ENCODE measurements at places on chromosomes 6 and 20.

DNA sequence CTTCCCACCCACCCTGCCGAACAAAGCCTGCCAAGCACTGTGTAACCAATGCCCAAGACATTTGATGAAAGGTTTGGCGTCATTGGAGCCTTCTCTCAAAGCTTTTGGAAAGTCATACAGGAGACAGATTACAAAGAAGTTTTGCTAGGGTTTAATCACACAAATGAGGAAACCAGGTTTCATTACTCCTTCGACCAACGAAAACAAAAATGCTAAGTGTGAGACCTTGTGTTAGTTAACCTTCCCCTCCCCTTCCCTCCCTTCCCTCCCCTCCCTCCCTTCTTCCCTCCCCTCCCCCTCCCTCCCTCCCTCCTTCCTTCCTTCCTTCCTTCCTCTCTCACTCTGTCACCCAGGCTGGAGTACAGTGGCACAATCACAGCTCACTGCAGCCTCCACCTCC is 96.1 kb upstream of the CD83 start:
- no peak for DNase-seq

DNA sequence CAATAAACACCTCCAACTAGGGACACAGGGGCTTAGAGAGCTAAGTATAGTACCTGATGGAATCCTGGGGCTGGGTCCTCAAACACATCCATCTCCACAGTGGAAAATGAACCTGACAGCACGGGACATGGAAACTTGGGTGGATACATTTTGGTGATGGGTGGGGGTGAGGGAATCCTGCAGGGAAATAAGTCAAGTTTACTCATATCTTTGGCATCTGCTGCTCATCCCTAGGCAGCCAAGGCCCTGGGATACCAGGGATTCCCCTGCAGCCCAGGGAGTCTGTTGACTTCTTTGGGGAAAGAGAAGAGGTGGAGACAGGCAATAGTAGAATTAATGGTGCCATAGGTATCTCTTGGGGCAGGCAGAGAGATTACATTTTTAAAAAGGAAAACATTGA is 6.6 kb downstream of the APOBEC2 start:
- no peak for DNase-seq

- no peak for DNase-seq
These were observed 135.4 kb downstream of the JPH2 start for GRCh38 chr20:44051661-44052000.

DNA sequence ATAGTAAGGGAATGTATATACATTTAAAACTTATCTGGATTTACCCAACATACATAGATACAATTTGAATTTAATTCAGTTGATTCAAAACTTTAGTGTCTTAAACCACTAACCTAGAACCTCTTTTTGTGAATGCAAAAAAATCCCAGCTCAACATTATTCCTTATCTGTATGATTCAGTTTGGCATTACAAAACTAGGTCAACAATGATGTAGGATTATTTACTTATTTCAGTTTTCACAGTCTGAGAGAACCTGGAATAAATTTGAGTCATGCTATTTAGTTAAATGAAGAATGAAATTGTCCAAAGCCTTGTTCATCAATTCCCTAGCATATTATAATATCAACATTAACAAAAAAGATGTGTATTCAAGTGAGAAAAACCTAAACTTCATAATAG is 7.4 kb upstream of the PLCB1 start:
- no peak for DNase-seq

- no peak for DNase-seq
These were observed 28.4 kb downstream of the ZBTB46 start for GRCh38 chr20:63802469-63803240.
